Activated CD4-positive, alpha-beta T cell treated with anti-CD3 and anti-CD28 coated beads, Interleukin-2, amount 10 ng/mL, durations not matched to agents 7 days and 5 days (primary cell): ENCODE measurements at places on chromosomes 2 and 18.

DNA sequence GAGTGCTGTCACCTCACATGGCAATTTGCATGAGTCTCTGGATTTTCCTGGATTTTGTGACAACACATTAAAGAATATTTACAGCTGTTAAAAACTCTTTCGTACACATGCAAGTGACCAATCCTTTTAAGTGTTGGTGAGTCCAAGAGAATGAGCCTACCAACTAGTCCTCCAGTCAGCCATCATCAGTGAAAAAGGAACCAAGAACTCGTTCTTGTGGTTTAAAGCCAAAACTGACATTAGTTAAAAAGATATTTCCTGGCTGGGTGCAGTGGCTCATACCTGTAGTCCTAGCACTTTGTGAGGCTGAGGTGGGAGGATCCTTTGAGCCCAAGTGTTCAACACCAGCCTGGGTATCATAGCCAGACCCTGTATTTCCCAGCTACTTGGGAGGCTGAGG, 215.4 kb upstream of the ITGA4 start:
- no peak for DNase-seq

- no peak for DNase-seq
Measured at GRCh38 chr2:231341100-231341499, 54.4 kb upstream of the B3GNT7 start.

DNA sequence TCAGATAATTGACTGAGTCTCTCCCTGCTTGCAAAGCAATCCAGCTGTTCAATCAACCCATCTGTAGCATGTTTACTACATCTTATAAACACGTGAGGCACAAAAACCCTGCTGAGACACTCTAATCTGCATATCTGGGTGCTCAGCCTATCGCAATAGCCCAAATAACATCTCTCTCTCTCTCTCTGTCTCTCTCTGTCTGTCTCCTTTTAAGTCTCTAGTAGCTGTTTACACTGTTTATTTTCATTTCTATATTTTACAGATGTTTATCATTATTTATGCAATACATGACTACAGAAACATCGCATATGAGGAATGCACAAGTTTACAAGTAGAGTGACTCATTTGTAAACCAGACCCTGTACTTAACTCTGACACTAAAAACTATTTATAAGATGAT, 422.1 kb upstream of the DSEL start:
- DNase-seq = no peak

DNA sequence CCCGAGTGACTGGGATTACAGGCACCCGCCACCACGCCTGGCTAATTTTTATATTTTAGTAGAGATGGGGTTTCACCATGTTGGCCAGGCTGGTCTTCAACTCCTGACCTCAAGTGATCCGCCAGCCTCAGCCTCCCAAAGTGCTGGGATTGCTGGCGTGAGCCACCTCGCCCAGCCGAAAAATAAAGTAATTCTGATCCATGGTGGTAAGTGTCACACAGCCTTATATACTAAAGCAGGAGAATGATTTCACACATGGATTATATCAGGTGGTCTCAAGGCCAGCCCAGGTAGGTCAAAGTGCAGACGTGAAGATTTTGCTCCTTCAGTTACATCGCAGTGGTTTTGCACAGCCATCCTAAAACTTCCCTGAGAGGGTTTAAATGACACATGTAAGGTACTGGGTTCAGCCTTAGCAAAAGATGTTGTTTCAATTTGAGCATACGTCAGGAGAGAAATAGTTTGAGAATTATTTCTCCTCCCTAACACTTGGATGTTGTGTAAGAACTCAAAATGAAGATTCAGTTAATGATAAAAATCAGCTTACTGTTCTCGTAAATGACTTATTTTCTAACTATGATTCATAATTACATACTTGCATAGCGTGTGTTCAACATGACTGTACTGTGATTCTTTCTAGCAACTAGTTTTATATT, 93.0 kb upstream of the SLC39A10 start:
- peak; percentile 26 for DNase-seq

- no peak for DNase-seq
Measured at GRCh38 chr2:115303-115702, 69.0 kb upstream of the FAM110C start.

GRCh38 chr2:118721817-118722551, 125.5 kb downstream of the EN1 start:
- DNase-seq = no peak

- no peak for DNase-seq
Measured at GRCh38 chr18:6401687-6402086, 13.0 kb downstream of the L3MBTL4 start.
